ENCODE measurements at places on chromosomes 1 and 21. TPM values are rescaled to one million over a fixed set of nuclear protein-coding genes. Genes with fewer than 3 reads are reported as not detected.

Gene TTLL10
- not detected for total RNA-seq

Gene GCLM
- 13.5 TPM for total RNA-seq

Gene DAB1
- total RNA-seq, result not detected

Gene IGSF5
- not detected for total RNA-seq

DNA sequence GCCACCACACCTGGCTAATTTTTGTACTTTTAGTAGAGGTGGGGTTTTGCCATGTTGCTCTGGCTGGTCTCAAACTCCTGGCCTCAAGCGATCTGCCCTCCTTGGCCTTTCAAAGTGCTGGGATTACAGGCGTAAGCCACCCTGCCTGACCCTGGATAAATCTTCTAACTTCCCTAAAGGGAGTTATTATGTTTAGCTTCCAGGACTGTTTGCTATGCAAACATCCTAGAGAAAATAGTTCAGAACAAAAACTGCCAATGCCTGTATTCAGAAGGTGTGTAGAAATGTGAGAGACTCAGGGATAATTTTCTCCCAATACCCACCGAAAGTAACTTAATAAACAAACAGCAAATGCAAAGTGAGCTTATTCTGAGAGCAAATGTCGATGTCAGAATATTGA lies 301.2 kb downstream of the TGFB2 start:
- DNase-seq, result no peak

DNA sequence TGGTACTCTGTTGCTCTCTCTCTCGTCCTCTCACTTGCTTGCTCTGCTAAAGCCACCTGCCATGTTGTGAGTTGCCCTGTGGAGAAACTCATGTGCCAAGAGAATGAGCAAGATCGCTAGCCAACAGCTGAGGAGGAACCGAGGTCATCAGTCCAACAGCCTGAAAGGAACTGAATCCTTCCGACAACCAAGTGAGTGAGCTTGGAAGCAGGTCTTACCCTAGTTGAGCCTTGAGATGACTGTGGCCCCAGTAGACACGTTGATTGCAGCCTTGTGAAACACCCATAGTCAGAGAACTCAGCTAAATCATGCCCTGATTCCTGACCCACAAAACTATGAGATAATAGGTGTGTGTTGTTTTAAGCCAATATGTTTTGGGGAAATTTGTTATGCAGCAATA lies 48.1 kb upstream of the BACH1 start:
- no peak for DNase-seq

DNA sequence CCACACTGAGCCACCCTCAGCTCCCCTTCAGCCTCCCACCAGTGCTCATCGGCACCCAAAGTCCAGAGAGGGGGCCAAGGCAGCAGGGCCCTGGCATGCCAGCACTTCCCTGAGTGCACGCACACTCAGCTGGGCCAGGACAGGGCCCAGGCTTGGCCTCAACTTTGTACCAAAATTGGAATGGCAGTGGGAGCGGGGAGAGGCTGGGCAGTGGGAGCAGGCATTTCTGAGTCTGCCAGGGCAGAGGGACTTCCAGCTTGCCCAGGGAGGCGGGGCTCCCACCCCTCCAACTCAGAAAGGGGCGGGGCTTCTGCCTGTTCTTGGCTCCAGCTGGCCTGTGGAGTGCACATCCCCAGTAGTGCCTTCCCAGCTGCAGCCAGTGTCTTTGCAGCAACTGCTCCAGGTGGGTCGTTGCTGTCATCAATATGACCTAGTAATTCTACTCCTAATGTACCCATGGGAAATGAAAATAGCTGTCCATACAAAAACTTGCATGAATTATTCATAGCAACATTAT lies 10.3 kb upstream of the SNX7 start:
- no peak for DNase-seq

GRCh38 chr1:25796811-25797458 lies 3.1 kb upstream of the SELENON start:
- DNase-seq, result peak; percentile 76

- no peak for DNase-seq
These were observed 204.8 kb downstream of the KCNK2 start for GRCh38 chr1:215287362-215287761.

- DNase-seq, result no peak
These were observed 21.2 kb upstream of the TSPAN1 start for GRCh38 chr1:46153732-46154131.

Measured in fibroblast of villous mesenchyme (primary cell).